ENCODE measurements at places on chromosomes 2 and 18.

DNA sequence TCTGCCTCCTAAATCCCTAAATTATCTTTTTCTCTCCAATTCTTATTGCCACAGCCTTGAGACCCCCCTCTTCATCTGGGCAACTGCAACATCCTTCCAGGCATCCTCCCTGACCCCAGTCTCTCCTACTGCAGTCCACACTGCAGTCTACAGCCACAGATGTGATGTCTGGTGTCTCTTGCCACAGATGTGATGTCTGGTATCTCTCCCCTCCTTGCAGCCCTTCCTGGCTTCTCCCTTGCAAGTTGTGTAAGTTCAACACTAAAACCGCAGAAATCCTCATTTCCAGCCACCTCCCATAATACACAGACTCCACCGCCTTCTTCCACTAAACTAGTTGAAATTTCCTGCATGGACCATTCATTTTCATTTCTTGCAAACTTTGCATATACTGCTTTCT lies 113.1 kb upstream of the DDX18 start:
- H3K4me3 ChIP-seq: no peak overlapping the region
- H3K27me3 ChIP-seq: no peaks in the 10 kb centered on the region
- DNase-seq: no peak
- no peaks in the 10 kb centered on the region for H3K4me1 ChIP-seq
- H3K27ac ChIP-seq: no peak overlapping the region

GRCh38 chr2:196131949-196132925 lies 39.1 kb downstream of the STK17B start:
- DNase-seq: peak; percentile 51
- H3K36me3 ChIP-seq: peaks cover 76% of the 10 kb centered on the region
- no peak overlapping the region for H3K4me3 ChIP-seq
- no peaks in the 10 kb centered on the region for H3K27me3 ChIP-seq
- H3K4me1 ChIP-seq: peaks cover 2% of the 10 kb centered on the region
- H3K27ac ChIP-seq: peak overlapping the region; percentile 89

DNA sequence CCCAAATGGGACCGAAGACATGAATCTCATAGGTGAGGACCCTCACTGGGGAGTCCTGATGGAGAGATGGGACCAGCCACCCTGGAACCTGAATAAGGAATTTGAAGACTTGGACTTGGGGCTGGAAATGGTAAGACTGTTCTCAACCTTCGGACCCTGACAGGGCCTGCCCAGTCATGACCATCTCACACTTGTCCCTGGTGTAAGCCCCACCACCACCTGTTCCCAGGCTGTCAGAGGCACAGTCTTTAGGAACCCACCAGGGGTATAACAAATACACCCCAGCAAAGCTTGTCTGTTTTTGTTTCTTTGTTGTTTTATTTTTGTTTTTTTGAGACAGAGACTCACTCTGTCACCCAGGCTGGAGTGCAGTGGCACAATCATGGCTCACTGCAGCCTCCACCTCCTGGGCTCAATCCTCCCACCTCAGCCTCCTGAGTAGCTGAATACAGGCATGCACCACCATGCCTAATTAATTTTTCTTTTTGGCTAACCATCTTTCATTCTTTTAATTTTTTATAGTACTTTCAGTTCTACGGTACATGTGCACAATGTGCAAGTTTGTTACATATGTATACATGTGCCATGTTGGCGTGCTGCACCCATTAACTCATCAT lies 106.1 kb downstream of the GFPT1 start:
- no peak for DNase-seq
- H3K4me3 ChIP-seq: no peak overlapping the region
- H3K27me3 ChIP-seq: peaks cover 8% of the 10 kb centered on the region
- no peak overlapping the region for H3K27ac ChIP-seq
- peaks cover 1% of the 10 kb centered on the region for H3K4me1 ChIP-seq

GRCh38 chr2:120958623-120959366 lies 223.1 kb downstream of the GLI2 start:
- no peaks in the 10 kb centered on the region for H3K36me3 ChIP-seq
- no peak overlapping the region for H3K27ac ChIP-seq
- no peak overlapping the region for H3K4me3 ChIP-seq
- DNase-seq: no peak
- H3K4me1 ChIP-seq: no peaks in the 10 kb centered on the region

DNA sequence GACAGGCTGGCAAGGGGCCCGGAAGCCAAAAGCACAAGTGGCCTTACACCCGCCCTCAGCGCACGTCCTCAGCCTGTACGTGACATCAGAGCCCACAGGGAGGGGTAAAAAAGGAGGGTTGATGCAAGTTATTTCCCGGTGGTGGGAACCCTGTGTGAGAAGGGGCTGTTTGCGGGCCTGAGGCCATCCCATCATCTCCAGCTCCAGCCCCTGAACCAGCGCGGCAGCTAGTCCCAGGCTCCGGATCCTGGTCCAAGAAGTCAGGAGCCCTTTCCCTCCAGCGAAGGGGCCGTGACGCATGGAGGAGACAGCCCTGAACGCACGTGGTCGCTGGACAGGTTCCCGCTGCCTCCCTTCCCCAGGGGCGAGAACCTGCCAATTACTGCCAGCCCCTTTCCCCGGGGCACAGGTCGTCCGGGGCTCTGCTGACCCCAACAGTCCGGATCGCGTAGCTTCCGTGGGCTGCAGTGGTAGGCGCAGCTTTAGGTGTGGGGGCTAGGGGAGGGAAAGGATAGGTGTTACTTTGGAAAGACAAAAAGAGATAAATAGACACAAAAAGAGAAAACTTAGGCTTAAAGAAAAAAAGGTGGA lies 1.3 kb upstream of the LRP2 start:
- H3K27ac ChIP-seq: peak overlapping the region; percentile 57
- H3K4me1 ChIP-seq: peaks cover 35% of the 10 kb centered on the region
- H3K36me3 ChIP-seq: no peaks in the 10 kb centered on the region
- peaks cover 52% of the 10 kb centered on the region for H3K27me3 ChIP-seq
- peak overlapping the region; percentile 81 for H3K4me3 ChIP-seq
- peak; percentile 17 for DNase-seq

- DNase-seq: no peak
- H3K4me3 ChIP-seq: no peak overlapping the region
- H3K4me1 ChIP-seq: peaks cover 5% of the 10 kb centered on the region
- H3K27ac ChIP-seq: no peak overlapping the region
- H3K36me3 ChIP-seq: peaks cover 3% of the 10 kb centered on the region
- H3K27me3 ChIP-seq: no peaks in the 10 kb centered on the region
Observed at GRCh38 chr2:231376857-231377256, 18.7 kb upstream of the B3GNT7 start.

GRCh38 chr2:60499651-60500265 lies 53.7 kb downstream of the BCL11A start:
- peak overlapping the region; percentile 98 for H3K27ac ChIP-seq
- DNase-seq: no peak
- peaks cover 51% of the 10 kb centered on the region for H3K36me3 ChIP-seq
- H3K4me3 ChIP-seq: peak overlapping the region; percentile 62

- H3K4me1 ChIP-seq: no peaks in the 10 kb centered on the region
- H3K27ac ChIP-seq: no peak overlapping the region
- H3K36me3 ChIP-seq: no peaks in the 10 kb centered on the region
- DNase-seq: no peak
- peaks cover 14% of the 10 kb centered on the region for H3K27me3 ChIP-seq
Observed at GRCh38 chr2:120452131-120452530, 106.2 kb downstream of the INHBB start.

DNA sequence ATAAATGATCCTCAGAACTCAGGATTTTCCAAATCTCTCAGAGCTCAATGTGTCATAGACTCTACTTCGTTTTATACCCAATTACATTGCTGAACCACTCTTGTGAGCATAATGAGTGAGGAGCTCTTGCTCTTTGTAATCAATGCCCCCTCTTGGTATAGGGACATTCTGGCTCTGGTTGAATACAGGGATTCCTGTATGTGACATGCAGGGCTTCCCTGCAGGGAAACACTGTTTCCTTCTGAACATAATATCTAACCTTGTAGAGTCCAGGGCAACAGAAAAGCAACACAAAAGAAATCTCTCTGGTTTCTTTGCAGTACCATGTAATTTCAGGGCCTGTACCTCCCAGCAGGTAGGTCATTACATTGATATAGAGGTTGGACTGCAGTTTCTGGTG lies 101.5 kb downstream of the CPS1 start:
- H3K27ac ChIP-seq: no peak overlapping the region
- no peak for DNase-seq
- no peaks in the 10 kb centered on the region for H3K27me3 ChIP-seq
- H3K4me3 ChIP-seq: no peak overlapping the region
- H3K4me1 ChIP-seq: no peaks in the 10 kb centered on the region

- DNase-seq: no peak
- H3K27me3 ChIP-seq: no peaks in the 10 kb centered on the region
- peak overlapping the region; percentile 94 for H3K4me3 ChIP-seq
- H3K4me1 ChIP-seq: peaks cover 19% of the 10 kb centered on the region
- peak overlapping the region; percentile 98 for H3K27ac ChIP-seq
Observed at GRCh38 chr18:21599585-21600525, 649 bp downstream of the ESCO1 start.

DNA sequence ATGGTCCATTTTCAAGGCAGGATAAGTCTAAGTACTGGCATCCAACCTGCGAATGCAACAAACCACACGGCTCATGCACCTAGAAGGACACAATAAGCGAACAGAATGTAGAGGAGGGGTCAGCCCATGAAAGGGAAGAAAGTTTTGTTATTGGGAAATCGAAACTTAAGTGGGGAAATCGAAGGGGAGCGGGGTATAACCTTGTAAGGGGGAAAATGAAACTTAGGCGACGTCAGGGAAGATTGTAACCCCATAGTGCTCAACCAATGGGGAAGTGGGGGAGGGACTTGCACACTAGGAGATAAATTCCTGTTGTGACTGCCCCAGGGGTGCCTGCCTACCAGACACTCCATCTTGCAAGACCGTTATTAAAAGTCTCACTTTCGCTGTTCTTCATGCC lies 15.6 kb upstream of the OTOF start:
- H3K27ac ChIP-seq: no peak overlapping the region
- peaks cover 16% of the 10 kb centered on the region for H3K27me3 ChIP-seq
- H3K4me1 ChIP-seq: no peaks in the 10 kb centered on the region
- no peaks in the 10 kb centered on the region for H3K36me3 ChIP-seq
- no peak for DNase-seq
- no peak overlapping the region for H3K4me3 ChIP-seq

DNA sequence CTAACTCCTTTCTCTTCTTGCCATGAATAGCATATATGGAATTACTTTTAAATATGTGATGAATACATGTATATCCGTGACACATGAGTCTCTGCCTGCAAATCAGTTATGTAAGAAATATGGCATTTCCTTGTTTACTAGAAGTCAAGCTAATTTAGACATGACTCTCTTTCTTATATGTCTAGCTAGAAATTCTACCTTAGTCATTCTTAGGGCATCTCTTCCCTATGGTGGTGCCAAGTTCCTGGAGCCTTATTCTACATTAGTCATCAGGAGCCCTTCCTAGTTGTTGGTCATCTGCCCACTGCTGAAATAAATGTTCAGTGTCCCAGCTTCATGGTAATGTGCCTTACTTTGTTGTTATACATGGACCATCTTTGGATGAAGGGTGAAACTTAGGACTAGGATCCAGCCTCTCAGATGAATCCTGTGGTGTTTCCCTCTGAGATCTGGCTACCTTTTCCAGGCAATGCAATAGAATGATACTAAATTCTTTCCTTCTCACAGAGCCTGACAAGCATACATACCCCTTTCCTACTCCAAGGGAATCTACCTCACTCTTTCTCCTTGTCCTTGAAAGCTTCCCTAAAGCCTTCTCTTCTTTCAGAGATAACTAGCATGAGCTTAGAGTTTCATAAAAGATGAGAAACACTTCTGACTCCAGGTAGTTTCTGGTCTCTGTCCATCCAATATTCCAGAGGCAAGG lies 415.3 kb upstream of the VWC2L start:
- no peaks in the 10 kb centered on the region for H3K27me3 ChIP-seq
- no peaks in the 10 kb centered on the region for H3K36me3 ChIP-seq
- DNase-seq: no peak
- no peaks in the 10 kb centered on the region for H3K4me1 ChIP-seq
- no peak overlapping the region for H3K27ac ChIP-seq
- no peak overlapping the region for H3K4me3 ChIP-seq

DNA sequence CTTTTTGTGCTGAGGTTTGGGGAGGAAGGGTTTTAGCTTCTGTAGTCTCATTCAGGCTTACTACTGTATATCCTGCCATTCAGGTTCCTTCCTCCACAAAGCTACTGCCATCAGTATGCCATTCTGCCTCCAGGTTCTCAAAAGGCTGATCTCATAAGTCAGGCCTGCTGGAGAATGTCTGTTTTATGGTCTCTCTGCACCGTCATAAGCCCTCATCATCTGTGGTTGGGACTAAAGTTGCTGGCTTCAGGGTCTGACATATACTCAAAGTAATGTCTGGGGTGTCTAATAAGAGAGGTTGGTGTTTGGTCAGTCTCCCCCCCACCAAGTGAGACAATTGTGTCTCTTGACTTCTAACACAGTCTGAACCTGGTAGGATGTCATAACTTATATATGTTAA lies 36.2 kb upstream of the CCBE1 start:
- DNase-seq: no peak
- H3K4me1 ChIP-seq: no peaks in the 10 kb centered on the region
- H3K27me3 ChIP-seq: peaks cover 22% of the 10 kb centered on the region
- no peak overlapping the region for H3K27ac ChIP-seq

- no peak overlapping the region for H3K4me3 ChIP-seq
- H3K4me1 ChIP-seq: peaks cover 42% of the 10 kb centered on the region
- H3K27me3 ChIP-seq: no peaks in the 10 kb centered on the region
- H3K36me3 ChIP-seq: peaks cover 42% of the 10 kb centered on the region
- H3K27ac ChIP-seq: no peak overlapping the region
Observed at GRCh38 chr2:47158576-47158975, 3.5 kb upstream of the STPG4 start.

GRCh38 chr2:120140866-120141265 lies 82.3 kb downstream of the TMEM185B start:
- H3K36me3 ChIP-seq: peaks cover 4% of the 10 kb centered on the region
- H3K27me3 ChIP-seq: no peaks in the 10 kb centered on the region

- no peaks in the 10 kb centered on the region for H3K36me3 ChIP-seq
- no peak overlapping the region for H3K4me3 ChIP-seq
- no peak for DNase-seq
- no peak overlapping the region for H3K27ac ChIP-seq
- H3K4me1 ChIP-seq: peaks cover 12% of the 10 kb centered on the region
Observed at GRCh38 chr2:112150851-112151250, 12.7 kb downstream of the FBLN7 start.

DNA sequence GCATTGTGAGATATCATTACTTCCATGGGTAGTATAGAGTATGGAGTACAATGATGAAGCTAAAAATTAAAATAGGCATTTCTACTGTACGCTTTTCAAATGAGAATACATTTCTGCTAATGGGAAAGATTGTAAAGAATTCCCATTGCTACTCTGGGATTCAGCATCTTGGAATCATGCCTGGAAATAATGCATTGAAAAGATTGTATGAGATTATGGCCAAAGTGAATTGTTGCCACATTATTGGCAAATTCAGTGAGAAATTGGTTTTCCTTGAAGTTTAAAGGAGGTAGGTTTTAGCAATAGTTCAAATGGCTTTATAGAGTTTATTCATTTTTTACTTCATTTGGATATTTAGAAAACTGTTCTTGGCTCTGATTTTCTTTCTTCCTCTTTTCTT lies 157.9 kb downstream of the GULP1 start:
- no peaks in the 10 kb centered on the region for H3K4me1 ChIP-seq
- H3K27me3 ChIP-seq: no peaks in the 10 kb centered on the region
- H3K4me3 ChIP-seq: no peak overlapping the region

- DNase-seq: no peak
- peaks cover 4% of the 10 kb centered on the region for H3K36me3 ChIP-seq
- H3K27ac ChIP-seq: no peak overlapping the region
- H3K4me3 ChIP-seq: no peak overlapping the region
- peaks cover 3% of the 10 kb centered on the region for H3K4me1 ChIP-seq
Observed at GRCh38 chr2:72515696-72516095, 310.1 kb downstream of the EXOC6B start.

GRCh38 chr2:166665991-166666940 lies 172.2 kb upstream of the SCN7A start:
- no peaks in the 10 kb centered on the region for H3K36me3 ChIP-seq
- H3K4me1 ChIP-seq: no peaks in the 10 kb centered on the region
- H3K27me3 ChIP-seq: no peaks in the 10 kb centered on the region
- no peak overlapping the region for H3K4me3 ChIP-seq
- DNase-seq: no peak
